ENCODE measurements at places on chromosomes 1 and 21.
A peak's percentile ranks its signal among the peaks of the same experiment; 100 is the strongest.

DNA sequence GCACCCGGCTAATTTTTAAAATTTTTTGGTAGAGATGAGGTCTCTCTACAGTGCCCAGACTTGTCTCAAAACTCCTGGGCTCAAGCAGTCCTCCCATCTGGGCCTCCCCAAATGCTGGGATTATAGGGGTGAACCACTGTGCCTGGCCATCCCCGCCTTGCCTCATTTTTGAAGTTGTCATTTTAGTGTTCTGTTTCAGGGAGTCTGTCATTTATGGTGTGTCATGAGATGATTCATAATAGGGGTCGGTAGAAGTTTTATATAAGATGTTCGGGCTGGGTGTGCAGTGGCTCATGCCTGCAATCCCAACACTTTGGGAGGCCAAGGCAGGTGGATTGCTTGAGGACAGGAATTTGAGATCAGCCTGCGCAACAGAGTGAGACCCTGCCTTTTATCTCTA lies 8.5 kb downstream of the PRCC start:
- no peak for DNase-seq

- no peak for DNase-seq
These were observed 51.3 kb upstream of the LYST start for GRCh38 chr1:235918032-235918431.

DNA sequence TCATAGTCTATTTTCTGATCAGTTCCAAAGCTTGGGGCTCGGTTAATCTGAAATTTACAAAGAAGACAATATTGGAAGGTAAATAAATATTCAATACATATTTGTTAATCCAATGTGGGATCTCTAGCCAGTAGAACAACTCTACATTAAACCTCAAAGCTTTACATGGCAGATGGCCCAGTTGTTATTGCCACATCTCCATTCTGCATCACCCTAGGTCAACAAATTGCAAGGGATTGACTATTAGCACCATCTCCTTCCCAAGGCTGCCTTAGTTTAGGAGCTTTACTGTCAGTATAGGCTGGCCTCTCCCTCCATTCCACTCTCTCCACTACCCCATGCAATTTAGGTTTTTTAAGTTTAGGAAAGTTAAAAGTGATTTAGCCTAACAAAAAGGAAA lies 69.7 kb downstream of the TTLL7 start:
- no peak for DNase-seq

GRCh38 chr1:206036663-206037455 lies 13.2 kb upstream of the CTSE start:
- no peak for DNase-seq

DNA sequence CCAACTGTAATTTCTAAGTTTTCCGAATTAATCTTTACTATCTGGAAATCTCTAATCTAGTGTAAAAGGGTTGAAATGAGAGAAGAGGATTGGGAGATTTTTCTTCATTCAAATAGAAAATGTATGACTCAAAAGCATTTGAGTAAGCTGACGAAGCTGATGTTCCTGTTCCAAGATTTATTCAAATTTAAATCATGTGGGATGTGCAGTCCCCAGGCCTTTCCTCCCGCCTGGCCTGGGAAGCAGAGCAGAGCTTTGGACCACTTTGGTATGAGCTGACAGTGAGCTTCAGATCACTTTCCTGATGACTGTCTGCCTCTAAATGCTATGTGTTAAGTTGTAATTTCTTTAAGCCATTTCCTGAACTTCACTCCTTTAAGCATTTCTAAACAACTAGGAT lies 192.0 kb downstream of the DHRS3 start:
- no peak for DNase-seq

DNA sequence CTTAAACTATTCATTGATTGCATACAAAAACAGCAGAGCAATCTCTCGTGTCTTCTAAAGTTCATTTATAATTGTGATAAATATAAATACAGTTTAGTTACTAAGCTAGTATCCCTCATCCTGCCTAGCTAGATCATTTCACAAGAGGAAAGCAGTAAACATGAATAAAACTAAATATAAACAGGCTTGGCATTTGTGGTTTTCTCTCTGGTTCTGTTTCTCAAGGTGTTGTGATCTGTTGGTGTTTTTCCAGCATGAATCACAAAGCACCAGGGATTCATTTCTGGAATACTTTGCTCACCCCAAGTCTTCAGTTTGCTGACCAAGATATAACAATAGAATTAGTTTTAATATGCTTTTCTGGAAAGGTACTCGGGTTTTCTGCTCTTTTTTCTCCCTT lies 32.7 kb upstream of the GLIS1 start:
- DNase-seq, result peak; percentile 24

DNA sequence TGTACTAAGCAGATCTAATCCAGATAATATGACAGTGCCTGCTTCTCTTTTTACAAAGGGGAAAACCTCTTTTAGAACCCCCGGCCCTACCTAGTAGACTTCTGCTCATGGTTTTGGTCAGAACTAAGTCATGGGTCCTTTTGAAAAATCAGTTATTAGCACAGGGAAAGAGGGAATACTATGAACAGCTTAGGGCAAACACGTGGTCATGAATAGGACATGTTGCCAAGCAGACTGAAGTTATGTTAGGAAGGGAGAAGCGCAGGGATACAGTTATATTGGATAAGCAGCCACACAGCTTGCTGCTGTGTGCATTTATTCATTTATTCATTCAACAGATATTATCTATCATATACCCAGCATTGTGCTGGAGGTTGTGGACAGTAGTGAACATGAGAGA lies 25.3 kb upstream of the IGSF3 start:
- no peak for DNase-seq

- no peak for DNase-seq
These were observed 5.2 kb upstream of the LHX4 start for GRCh38 chr1:180224902-180225301.

GRCh38 chr1:3695326-3696217 lies 43.3 kb downstream of the TP73 start:
- DNase-seq, result no peak

- DNase-seq, result peak; percentile 71
These were observed 78.6 kb upstream of the SOD1 start for GRCh38 chr21:31580866-31581276.

DNA sequence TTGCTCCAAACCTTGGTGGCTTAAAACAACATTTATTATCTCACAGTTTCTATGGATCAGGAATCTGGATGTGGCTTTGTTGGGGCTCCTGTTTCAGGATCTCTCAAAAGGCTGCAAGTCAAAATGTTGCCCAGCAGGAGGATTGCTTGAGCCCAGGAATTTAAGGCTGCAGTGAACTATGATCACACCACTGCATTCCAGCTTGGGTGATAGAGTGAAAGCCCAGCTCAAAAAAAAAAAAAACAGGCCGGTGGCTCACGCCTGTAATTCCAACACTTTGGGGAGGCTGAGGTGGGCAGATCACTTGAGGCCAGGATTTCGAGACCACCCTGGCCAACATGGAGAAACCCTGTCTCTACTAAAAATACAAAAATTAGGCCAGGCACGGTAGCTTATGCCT lies 30.0 kb downstream of the BCAS2 start:
- DNase-seq, result no peak

DNA sequence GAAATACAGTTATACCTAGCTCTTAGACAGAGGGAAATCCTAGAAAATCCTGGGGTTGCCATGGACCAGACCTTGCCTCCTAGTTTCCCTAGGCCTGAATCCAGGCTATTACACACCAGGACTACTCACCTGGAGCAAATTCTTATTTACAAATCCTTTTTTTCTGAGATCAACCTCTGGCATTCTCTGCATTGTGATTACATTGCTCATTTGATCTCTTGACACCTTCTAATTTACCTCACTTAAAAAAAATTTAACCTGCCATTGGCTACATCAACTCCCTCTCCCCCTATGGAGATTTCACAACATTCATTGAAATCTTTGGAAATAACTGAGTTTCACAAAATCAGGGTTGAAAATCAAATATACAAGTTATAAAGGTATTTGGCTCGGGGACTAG lies 2.9 kb upstream of the C1orf105 start:
- no peak for DNase-seq

DNA sequence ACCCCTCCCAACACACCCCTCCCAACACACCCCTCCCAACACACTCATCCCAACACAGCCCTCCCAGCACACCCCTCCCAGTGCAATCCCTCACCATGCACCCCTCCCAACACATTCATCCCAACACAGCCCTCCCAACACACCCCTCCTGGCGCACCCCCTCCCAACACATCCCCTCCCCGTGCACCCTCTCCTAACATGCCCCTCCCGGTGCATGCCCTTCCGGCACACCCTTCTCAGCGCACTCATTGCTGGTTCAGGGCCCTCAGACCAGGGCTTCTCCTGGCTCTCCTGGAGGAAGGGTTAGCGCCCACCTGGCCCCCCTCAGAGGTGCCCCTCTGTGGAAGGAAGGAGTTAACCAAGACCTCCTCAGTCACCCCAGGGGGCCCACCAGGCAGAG lies 74.5 kb upstream of the ARHGEF16 start:
- DNase-seq, result no peak

DNA sequence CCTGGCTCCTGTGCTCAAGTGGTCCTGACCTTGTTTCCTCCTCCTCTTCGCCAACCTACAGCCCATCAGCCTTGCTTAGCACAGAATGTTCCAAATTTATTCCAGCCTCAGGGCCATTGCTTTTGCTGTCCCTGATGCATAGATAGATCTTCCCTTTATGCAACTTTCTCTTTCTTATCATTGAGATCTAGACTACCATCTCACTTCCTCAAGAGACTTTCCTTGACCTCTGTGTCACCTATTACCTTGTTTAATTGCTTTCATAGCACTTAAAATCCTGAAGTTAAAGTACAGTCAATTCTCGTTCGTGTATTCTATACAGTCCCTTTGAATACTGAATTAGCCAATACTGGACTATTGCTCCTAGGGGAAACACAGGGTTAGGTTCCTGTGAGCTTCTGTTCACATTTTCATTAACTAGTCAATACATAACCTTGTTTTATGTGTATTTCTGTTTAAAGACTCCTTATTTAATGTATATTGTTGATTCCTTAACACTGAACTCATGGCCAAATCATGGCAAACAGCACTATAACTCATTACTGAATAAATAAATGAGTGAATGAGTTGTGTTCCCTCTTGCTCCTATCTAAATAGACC lies 26.2 kb upstream of the MCOLN3 start:
- no peak for DNase-seq

GRCh38 chr21:16294128-16294527 lies 564.3 kb downstream of the USP25 start:
- no peak for DNase-seq

DNA sequence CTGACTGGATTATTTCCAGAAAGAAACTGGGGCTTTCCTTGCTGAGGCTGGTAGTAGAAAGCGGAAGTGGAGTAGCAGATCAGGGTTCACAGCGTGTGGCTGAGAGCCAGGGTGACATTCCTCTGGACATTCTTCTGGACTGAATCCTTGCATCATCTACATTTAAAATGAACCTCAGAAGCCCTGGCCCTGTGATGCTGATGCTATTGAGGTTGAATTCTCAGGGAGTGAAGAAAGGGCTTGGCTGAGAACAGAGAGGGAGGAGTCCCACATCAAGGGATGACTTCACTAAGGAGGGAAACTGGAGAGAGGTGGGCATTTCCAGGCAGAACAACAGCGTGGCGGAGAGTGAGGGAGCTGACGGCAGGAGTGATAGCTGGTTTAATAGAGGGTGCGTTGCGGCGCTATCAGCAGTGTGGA lies 102.3 kb upstream of the LMO4 start:
- peak; percentile 69 for DNase-seq

GRCh38 chr1:223738465-223739365 lies 26.4 kb downstream of the CAPN2 start:
- DNase-seq, result no peak

GRCh38 chr1:228747301-228747935 lies 12.1 kb downstream of the RHOU start:
- DNase-seq, result no peak

DNA sequence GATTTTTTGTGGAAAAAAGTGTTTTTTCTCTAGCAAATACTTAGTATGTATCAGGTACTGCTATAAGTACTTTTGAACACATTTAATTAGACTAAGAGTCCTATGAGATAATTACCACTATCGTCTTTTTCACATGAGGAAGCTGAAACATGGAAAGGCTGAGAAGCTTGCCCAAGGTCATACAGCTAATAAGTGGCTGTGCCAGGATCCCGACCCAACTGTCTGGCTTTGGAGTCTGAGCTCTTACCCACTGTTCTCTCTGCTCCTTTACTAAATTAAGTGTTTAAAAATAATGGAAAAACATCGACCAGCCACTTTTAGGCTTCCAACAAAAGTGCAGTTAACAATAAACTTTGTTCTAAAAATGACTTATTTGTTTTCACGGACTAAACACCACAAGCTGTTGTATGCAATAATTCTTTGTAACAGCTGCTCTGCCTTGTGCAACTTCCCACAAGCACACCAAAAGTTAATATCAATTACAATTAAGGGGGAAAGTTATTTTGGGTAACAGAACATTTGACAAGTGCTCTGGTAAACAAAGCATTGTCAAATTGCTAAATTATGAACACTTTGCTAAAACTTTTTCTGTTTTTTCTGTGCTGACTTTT lies 75.7 kb downstream of the CRB1 start:
- no peak for DNase-seq

DNA sequence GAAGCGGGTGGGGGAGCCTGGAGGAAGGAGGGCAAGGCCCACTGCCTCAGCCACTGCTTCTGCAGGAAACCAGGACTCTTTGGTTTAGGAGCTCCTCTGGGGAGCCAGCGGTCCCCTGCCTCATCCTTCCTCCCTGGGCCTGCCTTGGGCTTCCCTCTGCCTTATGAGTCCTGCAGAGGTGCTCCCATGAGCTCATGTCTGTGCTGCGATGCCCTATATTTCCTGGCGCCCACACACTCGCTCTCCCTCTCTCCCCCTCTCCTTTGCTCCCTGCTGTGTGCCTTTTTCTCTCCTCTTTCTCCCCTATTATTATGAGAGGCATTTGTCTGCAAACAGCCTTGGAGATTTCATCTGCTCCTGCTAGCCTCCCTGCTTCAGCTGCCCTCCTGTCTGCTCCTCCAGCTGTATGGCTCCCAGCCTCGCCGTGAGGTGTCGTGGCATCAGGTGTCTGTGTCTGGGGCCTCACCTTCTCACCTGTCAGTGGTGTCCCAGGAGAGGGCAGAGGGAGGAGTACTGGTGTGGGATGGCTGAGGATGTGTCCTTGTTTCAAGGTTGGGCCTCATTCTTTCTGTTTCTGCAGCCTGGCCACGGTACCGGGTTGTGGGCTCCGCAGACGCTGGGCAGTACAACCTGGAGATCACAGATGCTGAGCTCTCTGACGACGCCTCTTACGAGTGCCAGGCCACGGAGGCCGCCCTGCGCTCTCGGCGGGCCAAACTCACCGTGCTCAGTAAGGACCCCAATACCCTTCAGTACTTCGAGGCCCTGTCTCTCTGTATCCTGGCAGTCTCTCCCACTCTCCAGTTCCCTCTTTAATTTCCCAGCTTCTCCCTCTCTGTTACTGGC lies 84.2 kb downstream of the KIRREL1 start:
- DNase-seq, result no peak
